ENCODE measurements at places on chromosomes 16 and 17.

DNA sequence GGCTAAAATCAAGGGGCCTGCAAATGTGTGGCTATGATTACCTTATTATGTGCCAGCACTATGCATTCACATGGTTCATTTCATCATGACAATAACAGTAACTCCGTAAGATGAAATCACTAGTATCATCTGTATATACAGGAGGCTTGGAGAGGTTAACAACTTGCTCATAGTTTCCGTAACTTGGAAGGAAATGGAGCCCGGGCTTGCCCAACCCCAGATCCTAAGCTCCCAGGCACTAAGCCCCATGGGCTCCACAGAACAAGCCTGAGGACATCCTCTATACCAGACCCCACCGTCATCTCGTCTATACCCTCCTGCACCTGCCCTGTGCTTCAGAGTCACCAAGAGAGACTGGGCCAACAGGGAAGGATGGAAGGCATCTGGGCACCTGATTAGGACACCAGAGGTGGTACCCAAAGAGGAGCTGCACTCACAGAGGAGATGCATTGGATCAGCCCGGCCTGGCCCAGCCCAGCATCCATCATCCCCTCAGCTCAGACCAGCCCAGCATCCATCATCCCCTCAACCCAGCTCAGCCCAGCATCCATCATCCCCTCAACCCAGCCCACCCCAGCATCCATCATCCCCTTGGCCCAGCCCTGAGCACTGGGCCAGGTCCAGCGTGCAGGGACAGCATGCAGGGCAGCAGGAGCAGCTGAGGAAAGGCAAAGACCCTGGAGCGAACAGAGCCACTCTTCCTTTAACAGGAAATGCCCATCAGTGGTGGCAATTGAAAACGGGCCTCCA, 28.5 kb downstream of the NSMCE1 start:
- no peak for DNase-seq

- DNase-seq = peak; percentile 12
Measured at GRCh38 chr16:81633147-81633619, 145.9 kb upstream of the PLCG2 start.

DNA sequence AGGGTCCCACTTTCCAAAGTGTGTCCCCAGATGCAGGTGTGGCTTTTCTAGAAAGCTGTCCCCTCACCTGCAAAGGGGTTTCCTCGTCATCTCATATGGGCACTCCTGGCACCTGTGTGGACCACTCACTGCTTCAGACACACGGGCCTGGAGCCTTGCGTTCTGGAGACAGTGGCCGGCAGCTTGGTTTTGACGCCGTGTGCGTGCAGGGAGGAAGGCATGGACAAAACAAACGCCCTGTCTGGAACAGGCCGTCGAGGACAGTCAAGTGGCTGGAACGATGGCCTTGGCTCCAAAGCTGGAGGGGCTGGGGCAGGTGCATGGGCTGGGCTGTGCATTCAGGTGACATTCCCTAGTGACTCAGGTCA, 13.0 kb upstream of the C16orf95 start:
- no peak for DNase-seq

GRCh38 chr17:80166446-80166845, 3.4 kb upstream of the CARD14 start:
- no peak for DNase-seq

- no peak for DNase-seq
Measured at GRCh38 chr17:9188367-9188766, 167.1 kb downstream of the NTN1 start.

DNA sequence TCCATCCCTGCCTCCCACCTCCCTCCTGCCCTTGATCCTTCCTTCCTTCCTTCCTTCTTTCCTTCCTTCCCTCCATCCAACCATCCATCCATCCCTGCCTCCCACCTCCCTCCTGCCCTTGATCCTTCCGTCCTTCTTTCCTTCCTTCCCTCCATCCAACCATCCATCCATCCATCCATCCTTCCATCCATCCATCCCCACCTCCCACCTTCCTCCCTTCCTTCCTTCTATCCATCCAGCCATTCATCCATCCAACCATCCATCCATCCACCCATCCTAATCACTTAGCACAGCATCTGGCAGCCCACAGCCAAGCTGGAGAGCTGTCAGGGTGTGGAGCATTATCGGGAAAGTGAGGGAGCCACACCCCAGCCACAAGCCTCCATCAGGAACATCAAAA, 54.5 kb downstream of the TK2 start:
- DNase-seq = no peak

DNA sequence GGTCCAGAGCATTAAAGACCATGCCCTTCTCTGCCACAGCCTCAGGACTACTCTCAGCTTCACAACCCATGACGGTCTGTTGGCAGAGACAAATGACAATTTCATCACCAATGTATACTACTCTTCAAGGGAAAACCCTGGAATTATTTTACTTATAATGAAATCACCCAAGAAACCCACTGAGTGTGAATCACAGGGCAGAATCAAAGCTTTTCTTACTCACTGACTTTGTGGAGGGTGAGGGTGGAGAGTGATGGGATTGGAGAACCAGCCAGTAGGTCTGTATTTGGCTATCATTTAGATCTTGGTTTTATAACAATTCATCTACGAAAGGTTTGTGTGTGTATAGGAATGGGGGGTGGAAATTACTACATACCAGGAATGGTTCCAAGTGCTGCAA, 442.6 kb downstream of the SHISA9 start:
- no peak for DNase-seq

DNA sequence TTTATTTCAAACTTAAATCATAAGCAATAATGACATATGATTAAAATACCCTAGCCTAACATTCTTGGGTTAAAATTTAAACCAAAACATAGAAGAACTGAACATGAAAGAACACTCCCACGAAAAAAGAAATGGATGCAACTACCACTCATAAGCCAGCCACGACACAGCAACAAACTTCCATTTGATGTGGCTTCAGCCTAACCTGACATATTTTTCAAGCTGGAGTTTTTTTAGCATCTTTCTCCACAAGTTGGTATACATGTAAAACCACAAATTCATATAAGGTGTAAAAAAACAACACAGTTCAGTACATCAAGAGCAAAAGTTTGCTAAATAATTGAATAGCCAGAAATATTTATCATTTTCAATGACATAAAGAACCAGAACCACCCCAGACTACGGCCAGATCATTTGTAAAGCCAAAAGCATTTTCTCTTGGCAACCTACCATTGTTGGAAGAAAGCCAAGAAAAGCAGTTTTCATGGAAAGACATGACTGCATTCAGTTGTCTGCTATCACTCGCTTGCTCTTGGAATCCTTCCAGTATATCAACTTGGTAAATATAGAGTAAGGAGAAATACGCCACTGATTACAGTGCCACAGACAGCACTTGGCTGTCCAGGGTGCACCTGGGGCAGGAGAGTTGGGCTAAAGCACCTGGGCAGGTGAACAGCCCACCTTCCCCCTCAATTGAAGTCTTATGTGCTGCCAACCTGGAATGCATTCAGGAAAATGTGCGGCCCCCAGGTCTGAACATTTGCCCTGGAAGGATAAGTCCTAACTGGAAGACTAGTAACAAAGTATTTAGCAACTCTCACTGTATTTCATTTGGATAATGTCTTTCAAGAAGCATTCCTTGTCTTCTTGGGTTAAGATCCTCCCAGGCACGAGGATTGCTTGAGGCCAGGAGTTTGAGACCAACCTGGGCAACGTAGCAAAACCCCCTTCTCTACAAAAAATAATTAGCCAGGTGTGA, 60.5 kb downstream of the CREBBP start:
- no peak for DNase-seq

GRCh38 chr17:8345052-8345690, 5.5 kb downstream of the ODF4 start:
- no peak for DNase-seq

DNA sequence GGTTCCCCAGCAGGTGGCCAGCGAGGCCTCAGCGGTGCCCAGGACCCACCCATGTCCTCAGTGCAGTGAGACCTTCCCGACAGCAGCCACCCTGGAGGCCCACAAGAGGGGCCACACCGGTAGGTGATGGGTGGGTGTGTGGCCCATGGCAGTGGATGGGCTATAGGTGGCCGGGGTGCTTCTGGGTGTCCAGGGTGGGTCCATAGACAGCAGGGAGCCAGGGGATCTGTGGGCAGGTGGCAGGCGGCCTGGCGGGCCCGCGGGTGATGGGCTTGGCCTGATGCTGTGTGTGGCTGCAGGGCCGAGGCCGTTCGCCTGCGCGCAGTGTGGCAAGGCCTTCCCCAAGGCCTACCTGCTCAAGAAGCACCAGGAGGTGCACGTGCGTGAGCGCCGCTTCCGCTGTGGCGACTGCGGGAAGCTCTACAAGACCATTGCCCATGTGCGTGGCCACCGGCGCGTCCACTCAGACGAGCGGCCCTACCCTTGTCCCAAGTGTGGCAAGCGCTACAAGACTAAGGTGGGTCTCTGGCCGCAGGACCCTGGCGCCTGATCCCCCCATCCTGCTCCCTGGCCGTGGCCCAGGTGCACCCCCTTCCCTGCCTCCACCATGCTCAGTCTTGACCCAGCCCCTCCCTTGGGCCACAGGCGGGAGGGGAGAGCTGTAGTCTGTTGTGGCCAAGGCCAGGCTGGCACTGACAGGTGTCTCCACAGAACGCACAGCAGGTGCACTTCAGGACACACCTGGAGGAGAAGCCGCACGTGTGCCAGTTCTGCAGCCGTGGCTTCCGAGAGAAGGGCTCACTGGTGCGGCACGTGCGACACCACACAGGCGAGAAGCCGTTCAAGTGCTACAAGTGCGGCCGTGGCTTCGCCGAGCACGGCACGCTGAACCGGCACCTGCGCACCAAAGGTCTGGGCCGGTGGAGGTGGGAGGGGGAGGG, 2.1 kb upstream of the DNASE1L2 start:
- DNase-seq = no peak

- no peak for DNase-seq
Measured at GRCh38 chr17:31688701-31689100, 170.3 kb downstream of the COPRS start.

GRCh38 chr16:84380405-84380804, 12.1 kb downstream of the ATP2C2 start:
- no peak for DNase-seq

- DNase-seq = no peak
Measured at GRCh38 chr16:13961099-13961811, 41.3 kb downstream of the ERCC4 start.

- no peak for DNase-seq
Measured at GRCh38 chr17:27526604-27527002, 70.4 kb downstream of the KSR1 start.

- DNase-seq = no peak
Measured at GRCh38 chr16:19882646-19883045, 2.0 kb downstream of the GPRC5B start.

DNA sequence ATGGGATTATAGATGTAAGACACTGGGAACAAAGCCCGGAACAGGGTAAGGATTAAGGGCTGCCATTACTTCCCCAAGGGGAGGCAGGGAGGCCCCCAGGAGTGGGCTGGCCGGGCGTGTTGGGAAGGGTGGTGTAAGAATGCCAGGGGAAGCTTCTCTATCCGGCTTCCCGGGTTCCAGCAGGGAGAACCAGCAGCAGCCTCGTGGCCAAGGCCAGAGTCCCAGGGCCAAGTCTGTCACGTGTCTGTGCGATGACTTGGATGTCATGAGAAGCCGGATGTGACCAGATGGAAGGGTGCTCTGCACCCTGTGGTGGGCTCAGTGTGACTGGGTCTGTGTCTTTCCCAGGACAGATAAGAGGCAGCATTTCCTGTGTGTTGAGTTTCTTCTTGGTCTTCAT, 52.1 kb downstream of the SCNN1B start:
- no peak for DNase-seq

- no peak for DNase-seq
Measured at GRCh38 chr17:12296209-12296625, 275.5 kb downstream of the MAP2K4 start.

- DNase-seq = no peak
Measured at GRCh38 chr17:67011527-67012175, 32.7 kb upstream of the CACNG1 start.

GRCh38 chr17:74528491-74529199, 2.6 kb downstream of the CD300LB start:
- no peak for DNase-seq

DNA sequence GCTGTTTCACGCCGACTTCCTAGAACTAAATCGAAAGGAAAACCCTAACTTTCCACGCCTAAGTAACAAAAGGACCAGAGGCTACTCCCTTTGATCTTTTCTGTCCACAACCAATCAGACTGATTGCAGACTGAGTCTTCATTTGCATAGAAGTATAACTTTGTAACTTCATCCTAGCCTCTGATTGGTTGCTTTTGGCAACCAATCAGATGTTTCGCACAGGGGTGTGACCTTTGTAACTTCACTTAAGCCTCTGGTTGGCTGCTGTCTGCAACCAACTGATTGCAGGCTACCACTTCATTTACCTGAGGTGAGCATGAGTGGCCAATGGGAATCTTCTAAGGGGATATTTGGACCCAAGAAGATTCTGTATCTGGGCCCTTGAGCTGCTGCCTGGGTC, 17.4 kb upstream of the ICAM2 start:
- DNase-seq = no peak

DNA sequence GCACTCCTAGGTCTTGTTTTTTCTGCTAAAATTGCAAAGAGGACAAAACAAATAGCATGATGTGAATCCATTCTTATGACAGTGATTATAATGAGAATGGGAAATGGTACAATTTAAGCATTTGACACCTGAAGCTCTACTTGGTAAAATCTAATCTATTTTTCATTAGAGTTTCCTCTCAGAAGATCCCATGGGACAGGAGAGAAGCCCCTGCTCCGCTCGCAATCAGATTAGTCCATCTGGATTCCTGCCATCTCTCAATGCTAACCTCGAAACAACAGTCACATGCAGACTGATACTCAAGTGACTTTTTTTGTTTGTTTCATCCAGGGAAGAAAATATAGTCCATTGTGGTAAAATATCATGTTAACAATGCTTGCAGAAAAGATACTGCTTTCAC, 107.4 kb upstream of the TOM1L1 start:
- no peak for DNase-seq

GRCh38 chr16:64919929-64920607, 201.8 kb downstream of the CDH11 start:
- no peak for DNase-seq

DNA sequence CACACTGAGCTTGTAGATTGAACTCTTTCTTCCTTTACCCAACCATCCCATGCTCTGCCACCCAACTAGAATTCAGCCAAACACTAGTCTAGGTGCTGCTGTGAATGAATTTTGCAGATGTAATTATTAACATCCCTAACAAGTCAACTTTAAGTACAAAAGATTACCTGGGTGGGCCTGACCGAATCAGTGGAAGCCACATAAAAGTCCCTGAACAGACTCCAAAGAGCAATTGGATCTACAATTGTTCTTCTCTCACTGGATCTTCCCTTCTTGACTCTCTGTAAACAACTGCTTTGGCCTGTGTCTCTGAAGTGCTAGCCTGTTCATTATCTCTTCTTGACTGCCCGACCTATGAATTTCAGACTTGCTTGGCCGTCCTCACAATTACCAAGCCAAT, 67.9 kb downstream of the PMP22 start:
- DNase-seq = no peak

DNA sequence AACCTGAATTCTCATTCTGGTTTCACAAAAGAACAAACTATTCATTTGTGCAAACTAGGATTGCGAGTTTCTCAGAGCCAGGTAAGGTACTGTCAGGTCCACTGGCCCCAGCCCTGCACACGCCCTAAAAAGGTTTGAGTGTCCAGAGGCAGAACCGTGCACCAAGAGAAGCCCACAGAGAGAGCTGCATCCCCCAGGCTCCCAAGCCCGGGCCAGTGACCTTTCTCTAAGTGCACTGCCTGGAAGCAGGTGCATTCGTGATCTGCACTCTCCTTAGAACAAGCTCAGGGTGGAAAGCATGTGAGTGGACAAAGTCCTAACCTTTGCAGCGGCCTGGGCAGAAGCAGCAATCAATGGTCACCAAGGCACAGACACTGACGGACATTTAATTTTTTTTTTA, 26.8 kb downstream of the MEAK7 start:
- DNase-seq = no peak
